CD4-positive, alpha-beta T cell treated with Interferon gamma for 1 hour (primary cell): ENCODE measurements at places on chromosomes 5 and 9.

DNA sequence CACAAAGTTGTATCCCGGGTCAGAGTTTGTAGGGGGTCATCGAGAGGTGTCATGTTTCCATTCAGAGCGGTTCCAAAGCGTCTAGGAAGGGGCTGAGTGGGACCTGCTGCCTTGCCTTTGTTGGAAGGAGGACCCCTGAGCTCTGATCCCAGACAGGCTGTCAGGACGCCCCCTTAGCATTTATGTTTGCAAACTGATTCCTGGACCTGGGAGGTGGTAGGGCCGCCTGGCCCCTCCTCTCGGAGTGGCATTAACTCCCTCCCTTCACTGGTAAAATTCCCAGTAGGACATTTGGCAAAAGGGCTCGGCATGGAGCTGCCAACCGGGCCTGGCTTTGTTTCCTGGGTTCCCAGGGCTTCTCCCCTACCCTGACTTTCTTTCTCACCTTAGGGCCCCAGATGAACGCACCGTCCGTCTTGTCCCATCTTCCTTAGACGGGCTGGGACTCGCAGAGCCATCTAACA lies 2.5 kb downstream of the JADE2 start:
- DNase-seq, result no peak

- DNase-seq, result no peak
Measured at GRCh38 chr5:52895572-52896413, 93.4 kb upstream of the ITGA2 start.

- DNase-seq, result no peak
Measured at GRCh38 chr5:8184455-8185063, 315.6 kb downstream of the MTRR start.

- no peak for DNase-seq
Measured at GRCh38 chr5:128254789-128255188, 171.2 kb downstream of the SLC12A2 start.

GRCh38 chr5:179420476-179420875 lies 75.2 kb upstream of the ADAMTS2 start:
- DNase-seq, result no peak
